ENCODE measurements at places on chromosomes 3 and 15.

DNA sequence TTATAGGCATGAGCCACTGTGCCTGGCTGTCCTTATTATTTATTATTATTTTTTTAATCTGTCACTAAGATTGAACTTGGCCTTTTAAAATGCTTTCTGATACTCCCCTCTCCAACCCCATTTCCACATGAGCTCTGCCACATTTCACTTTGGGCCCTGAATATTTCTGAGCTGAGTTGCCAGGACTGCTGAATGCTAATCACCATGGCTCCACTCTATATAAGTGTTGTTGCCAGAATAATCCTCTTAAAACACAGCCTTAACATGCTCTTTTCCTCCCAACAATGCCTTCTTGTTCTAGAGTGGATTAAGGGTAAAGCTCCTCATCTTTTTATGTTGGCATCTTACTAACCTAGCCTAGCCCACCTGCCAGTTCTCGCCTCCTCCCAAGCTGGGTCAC is 124.4 kb downstream of the PDZRN3 start:
- no peak for DNase-seq

- no peak for DNase-seq
These were observed 250.7 kb downstream of the OPA1 start for GRCh38 chr3:193843474-193844301.

DNA sequence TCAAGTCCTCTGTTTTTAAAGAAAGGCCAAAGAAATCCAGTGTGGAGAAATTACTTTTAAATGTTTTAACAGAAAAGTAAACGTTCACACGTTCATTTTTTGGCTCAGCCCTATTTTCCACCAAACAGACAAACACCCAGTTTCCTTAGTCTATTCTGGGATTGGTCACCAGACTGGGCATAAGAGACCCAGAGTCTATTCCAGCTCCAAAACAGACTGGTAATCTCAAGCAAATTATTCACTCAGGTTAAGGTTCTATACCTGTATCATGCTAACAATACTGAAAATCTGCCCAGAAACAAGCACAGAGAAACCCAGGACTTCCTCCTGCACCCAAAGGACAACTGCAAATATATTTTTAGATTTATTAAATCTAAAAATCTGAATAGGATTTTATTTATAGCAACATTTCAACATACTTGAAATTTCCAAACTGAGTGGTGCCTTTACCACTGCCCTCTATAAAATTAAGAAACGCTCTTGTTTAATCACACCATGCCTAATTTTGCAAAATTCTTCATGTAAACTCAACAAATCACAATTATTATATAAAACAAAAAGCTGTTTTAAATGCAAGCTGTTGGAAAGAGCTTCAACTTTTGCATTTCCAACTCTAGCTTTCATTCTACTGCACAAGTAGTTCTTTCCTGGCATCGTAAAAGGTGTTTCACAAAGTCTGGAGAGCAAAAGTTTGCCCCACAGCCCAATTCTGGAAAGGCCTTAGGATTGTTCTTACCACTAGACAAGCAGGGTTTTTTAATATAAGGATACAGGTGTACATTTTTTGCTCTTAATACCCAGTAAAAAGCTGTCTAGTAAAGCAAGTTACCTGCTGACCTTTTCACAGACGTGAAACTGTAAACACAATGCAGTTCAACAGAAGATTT is 18.7 kb downstream of the ZNF148 start:
- no peak for DNase-seq

- no peak for DNase-seq
These were observed 748.5 kb downstream of the ROBO1 start for GRCh38 chr3:79019137-79019923.

GRCh38 chr15:34318277-34319079 is 19.1 kb downstream of the SLC12A6 start:
- no peak for DNase-seq

DNA sequence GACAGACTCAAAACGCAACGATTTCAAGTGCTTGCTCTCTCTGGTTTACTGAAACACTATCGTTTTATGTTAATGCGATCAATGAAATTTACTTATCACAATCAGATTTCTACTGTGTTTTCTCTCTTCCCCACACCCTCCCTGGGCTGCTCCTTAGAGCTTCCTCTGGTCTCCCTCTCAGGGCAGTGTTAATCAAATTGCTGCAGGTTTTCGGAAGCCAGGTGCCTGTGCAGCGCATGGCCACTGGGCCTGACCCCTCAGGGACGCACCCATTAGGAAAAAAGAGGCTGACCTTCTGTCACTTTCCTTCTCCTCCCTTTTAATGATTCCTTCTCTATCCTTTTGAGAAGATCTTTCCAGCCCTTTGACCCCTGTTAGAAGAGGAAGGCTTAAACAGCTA is 134.5 kb upstream of the ONECUT1 start:
- DNase-seq = no peak
